ENCODE measurements at places on chromosomes 11 and 22.

DNA sequence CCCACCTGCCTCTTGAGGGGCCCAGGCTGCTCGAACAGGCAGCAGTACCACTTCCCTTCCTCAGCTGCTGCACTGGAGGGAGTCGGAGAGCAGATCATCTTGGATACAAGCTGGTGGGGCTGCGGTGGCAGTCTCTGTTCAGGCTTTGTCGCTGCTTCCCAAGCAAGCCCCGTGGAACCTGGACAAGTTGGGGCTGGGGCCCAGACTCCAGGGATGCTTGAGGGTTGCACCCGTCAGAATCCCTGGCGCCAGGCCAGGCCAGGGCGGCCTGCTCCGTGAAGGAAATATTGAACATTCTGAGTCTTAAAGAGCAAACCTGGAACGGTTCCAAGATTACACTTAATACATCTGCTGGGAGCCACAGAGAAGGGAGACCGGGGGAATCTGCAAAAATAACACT, 310.1 kb upstream of the SORL1-AS1 start:
- DNase-seq: no peak

DNA sequence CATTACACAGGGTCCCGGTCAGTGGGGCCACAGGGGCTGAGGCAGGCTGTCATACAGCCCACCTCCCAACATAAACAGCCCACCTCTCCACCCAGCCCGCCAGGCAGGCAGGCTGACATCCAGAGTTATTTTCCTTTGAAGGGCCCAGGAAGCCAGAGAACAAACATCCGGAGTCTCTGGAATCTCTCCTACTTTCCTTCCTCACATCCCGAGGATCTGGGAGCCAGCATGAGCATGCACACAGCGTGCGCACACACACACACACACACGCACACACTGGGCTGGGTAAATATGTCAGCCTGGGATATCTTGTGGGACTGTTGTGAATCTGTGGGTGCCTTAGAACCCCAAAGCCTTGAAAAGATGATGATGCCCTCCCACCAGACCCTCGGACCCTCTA, 55.4 kb downstream of the PDE2A start:
- no peak for DNase-seq

DNA sequence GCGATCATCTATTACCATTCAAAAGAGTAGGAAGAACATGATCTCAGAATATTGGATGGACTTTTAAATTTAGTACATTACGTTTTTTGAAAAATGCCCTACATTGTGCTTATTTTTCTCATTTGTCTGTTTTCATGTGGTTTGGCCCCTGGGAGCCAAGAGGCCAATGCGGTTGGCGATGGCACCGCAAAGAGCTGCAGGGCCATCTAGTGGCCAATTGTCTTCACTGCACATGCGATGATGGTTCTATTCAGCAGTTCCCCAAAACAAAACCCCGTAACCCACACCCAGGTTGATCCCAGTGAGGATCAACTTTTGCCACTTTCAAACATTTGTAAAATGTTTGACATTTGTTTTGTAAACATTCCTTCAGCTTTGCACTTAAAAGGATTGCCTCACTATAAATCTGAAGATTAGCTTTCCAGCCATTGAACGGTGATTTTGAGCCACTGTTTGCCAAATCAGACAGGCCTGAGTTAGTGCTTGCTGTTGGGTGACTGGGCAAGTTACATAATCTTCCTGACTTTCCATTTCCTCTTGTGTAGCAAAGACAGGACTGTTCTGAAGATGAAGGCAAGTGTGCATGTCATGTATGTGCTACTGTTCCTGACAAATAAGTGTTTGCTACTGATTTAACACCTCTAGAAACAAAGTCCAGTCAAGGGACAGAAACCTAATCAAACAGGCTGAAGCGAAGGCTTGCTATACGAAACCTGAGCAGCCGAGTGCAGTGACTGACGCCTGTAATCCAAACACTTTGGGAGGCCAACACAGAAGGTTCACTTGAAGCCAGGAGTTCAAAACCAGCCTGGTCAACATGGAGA, 29.2 kb upstream of the XBP1 start:
- peak; percentile 79 for DNase-seq

DNA sequence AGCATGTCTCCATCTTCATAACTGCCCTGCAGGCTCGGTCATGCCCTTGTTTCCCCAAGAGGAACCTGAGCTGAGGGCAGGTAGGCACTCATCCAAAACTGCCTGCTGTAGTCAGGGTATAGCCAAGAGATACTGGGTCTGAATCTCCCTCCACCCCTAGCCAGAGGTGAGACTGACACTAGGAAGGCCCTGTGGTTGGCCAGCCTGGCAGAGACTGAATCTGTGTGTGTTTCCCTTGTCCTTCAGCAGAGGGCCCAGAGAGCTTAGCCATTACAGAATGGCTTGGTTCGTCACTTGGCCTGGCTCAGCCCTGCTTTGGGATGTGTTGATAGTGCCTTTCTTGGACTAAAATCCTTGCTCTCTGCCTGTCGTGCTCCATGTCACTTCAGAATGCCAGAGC, 79.3 kb upstream of the SUSD2 start:
- no peak for DNase-seq

DNA sequence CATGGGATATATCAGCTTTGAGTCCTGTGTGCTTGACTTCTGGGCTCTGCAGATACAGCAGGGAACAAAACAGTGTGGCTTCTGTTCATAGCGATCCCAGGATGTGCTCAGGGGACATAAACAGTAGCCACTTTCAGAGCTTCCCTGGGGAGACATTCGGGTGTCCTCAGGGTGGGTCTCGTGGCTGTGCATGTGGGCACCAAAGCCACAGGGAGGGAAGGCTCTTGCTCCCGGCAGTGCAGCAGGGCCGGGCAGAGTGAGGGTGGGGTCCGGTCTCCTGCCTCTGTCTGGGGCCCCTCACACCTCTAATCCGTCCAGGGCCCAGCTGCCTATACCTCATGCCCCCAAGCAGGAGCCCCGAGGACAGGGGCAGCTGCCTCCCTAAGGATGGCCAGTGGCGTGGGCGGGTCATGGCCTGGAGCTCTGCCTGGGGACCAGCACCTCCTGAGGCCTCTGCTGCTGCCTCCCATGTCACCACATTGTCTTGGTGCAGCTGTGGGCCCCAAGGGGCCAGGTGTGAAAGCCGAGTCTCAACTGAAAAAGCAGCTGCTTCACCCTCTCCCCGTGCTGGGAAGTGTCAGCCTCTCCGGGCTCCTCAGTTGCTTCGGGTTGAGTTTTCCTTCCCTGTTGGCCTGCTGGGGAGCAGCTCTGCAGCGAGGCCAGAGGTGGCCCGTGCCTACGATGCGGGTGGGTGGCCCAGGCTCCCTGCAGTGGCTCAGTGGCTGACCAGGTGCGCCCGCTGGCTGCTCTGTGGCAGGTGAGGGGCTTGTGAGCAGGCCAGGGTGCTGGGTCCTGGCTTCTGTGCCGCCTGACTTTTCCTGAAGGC, 3.8 kb downstream of the TPCN2 start:
- no peak for DNase-seq

DNA sequence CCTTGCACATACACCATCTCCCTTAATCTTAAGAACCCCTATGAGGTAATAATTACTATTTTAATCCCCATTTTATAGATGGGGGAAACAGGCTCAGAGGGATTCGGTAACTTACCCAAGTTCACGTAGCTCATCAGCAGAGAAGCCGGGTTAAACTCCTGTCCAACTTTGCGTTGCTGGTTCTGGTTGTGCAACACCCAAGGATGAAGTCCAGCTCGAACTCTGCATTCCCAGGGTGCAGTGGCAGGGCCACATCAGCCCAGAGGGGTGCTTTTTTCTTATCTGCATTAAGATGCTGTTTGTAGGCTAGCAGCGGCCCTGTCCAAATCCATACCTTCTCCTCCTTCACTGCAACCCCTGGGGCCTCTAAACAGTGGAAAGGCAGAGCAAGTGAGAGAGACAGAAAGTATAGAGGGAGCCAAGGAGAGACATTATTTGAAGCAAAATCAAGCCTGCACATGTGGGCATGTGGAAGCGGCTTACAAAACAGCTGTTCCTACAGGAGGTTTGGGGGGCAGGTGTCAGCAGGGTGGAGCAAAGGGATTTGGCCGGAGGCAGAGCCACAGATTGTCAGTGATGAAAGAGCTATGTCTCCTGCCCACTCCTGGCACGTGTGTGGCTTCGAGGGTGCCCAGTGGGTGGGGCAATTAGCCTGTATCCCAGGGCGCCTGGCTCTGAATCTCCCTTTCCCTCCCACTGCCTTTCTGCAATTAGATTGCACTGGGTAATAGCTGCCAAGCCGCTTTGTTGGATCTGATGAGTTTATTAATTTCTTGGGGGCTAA, 129.5 kb upstream of the TBCEL start:
- DNase-seq: no peak

- DNase-seq: no peak
These were observed 53.2 kb upstream of the MTNR1B start for GRCh38 chr11:92916299-92916698.

GRCh38 chr22:46905415-46905814, 143.0 kb downstream of the TBC1D22A start:
- no peak for DNase-seq

GRCh38 chr22:23063539-23064380, 6.6 kb upstream of the GNAZ start:
- DNase-seq: peak; percentile 16

DNA sequence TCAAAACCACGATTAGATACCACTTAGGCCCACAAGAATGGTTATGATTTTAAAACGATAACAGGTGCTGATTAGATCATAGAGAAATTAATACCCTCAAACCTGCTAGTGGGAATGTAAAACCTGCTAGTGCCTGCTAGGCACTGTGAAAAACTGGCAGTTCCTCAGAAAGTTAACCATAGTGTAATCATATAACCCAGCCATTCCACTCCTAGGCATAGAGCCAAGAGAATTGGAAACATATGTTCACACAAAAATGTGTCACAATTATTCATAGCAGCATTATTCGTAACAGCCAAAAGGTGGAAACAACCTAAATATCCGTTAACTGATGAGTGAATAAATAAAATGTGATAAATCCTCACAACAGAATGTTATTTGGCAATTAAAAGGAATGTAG, 122.2 kb upstream of the SYN3 start:
- no peak for DNase-seq

- no peak for DNase-seq
These were observed 21.3 kb upstream of the DRG1 start for GRCh38 chr22:31378123-31378522.

DNA sequence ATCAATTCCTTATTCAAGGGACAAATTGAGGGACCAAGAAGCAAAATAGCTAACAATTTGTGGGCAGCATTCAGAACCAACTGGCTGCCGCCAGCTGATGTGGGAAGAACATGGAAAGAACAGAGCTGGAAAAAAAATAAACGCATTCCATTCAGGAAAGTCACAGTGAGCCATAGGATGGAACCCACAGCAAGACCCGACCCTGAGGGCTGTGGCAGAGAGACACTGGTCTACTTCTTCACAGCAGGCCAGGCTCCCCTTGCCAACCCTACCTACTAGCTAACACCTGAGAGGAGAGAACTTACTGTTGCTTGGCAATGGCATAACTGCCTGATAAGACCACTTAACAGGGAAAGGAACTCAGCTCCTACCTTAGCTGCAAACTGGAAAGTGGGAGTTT, 123.5 kb upstream of the APOA1 start:
- no peak for DNase-seq

- DNase-seq: no peak
These were observed 276.8 kb upstream of the SESN3 start for GRCh38 chr11:95507794-95508193.

- no peak for DNase-seq
These were observed 143.0 kb downstream of the DBX1 start for GRCh38 chr11:20017320-20017719.

GRCh38 chr11:86637988-86638387, 34.4 kb downstream of the ME3 start:
- DNase-seq: peak; percentile 27
